ENCODE measurements at places on chromosomes 7 and 10. TPM values are rescaled to one million over a fixed set of nuclear protein-coding genes. Genes with fewer than 3 reads are reported as not detected.

- H3K27ac ChIP-seq: no peak overlapping the region
- H3K4me1 ChIP-seq: peaks cover 2% of the 10 kb centered on the region
- H3K4me3 ChIP-seq: no peak overlapping the region
- no peak for DNase-seq
- H3K27me3 ChIP-seq: no peaks in the 10 kb centered on the region
Observed at GRCh38 chr10:13051126-13051694, 48.8 kb upstream of the OPTN start.

GRCh38 chr7:106273009-106273668, 11.6 kb downstream of the NAMPT start:
- no peaks in the 10 kb centered on the region for H3K4me1 ChIP-seq
- DNase-seq: no peak
- H3K27me3 ChIP-seq: no peaks in the 10 kb centered on the region
- peaks cover 6% of the 10 kb centered on the region for H3K36me3 ChIP-seq

DNA sequence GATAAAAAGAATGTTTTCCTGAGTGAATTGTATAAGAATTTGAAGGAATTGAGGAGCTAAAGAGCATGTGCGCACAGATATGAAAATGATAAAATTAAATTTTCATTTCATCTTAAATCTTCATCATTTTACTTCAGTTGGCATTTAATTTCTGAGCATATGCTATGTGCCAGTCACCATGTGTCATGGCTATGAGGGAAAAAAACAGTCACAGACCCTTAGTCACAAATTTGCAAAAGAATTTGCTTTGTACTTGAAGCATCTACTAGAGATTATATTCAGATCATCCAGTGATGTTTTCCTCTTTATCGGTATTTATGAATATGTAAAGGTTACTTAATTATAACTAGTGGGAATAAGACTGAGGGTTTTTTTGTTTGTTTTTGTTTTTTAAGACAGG, 29.8 kb downstream of the VCL start:
- H3K4me1 ChIP-seq: peaks cover 3% of the 10 kb centered on the region
- no peak overlapping the region for H3K4me3 ChIP-seq
- peaks cover 9% of the 10 kb centered on the region for H3K36me3 ChIP-seq

- H3K36me3 ChIP-seq: no peaks in the 10 kb centered on the region
- DNase-seq: no peak
- H3K4me3 ChIP-seq: no peak overlapping the region
- H3K27me3 ChIP-seq: no peaks in the 10 kb centered on the region
Observed at GRCh38 chr7:126163647-126164046, 1089.1 kb downstream of the GRM8 start.

The GRM3 gene
- 0.04 TPM for total RNA-seq

Measured in muscle of leg (tissue), 16 donors.